ENCODE measurements at places on chromosomes 3 and 15.

DNA sequence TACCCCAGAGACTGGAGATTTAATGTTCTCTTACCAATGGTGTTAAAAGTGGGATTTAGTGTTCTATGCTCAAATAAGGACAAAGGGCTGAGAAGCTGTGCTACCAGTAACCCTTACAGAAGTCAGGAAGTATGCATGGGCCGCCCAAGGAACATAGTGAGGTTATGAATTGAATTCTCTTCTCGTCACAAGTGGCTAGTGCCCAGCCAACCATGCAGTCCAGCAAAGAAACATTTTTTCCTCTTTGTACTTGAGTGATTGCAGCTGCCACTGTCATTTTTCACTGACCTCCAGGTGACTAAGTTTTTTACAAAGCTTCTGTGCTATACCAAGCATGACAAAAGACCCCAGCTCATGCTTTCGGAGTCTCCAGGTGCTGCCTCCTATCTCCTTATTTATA lies 110.6 kb upstream of the DCBLD2 start:
- no peak for DNase-seq

DNA sequence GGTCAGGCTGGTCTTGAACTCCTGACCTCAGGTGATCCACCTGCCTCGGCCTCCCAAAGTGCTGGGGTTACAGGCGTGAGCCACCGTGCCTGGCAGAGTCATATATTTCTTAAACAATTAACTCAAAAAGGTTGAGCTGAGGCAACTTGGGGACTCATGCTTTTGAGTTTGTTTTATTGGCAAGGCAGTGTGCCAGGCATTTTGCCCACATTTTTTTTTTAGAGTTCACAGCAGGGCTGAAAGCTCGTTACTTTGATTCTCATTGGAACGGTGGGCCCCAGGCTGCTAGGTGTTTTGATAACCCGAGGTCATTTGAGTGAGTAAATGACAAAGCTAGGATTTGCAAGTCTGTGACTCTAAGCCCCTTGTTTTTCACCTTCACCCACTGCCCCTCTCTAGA lies 76.2 kb downstream of the CCK start:
- DNase-seq, result no peak

- DNase-seq, result no peak
Observed at GRCh38 chr15:64476550-64476949, 16.2 kb downstream of the ZNF609 start.

GRCh38 chr3:166123576-166123975 lies 286.4 kb upstream of the BCHE start:
- no peak for DNase-seq

Data from RPMI7951 (cell line).